NCI-H2227 treated with DMSO at 0.1 percent for 48 hours (cell line): ENCODE measurements at places on chromosomes 1 and 21.

DNA sequence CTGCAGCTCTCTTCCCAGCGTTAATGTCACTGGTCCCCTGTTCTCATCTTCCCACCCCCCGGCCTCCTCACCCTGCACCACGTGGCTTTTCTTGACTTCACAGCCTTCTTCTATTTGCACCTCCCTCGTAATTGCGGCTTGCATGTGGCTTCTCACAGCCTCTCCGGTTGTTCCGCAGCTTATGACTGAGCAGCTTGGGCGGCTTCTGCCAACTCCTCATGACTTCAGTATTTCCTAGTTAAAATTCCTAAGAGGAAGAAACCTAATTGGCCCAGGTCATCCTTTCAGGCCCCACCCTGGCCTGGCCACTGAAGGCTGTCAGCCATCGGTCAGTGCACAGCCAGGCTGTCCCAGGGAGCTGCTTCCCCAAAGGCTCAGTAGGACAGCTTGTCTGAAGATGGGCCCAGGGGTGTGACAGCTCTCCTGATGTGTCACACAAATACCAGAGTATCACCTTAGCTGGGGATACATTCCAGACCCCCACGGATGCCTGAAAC, 8.6 kb upstream of the RERE start:
- DNase-seq, result no peak

DNA sequence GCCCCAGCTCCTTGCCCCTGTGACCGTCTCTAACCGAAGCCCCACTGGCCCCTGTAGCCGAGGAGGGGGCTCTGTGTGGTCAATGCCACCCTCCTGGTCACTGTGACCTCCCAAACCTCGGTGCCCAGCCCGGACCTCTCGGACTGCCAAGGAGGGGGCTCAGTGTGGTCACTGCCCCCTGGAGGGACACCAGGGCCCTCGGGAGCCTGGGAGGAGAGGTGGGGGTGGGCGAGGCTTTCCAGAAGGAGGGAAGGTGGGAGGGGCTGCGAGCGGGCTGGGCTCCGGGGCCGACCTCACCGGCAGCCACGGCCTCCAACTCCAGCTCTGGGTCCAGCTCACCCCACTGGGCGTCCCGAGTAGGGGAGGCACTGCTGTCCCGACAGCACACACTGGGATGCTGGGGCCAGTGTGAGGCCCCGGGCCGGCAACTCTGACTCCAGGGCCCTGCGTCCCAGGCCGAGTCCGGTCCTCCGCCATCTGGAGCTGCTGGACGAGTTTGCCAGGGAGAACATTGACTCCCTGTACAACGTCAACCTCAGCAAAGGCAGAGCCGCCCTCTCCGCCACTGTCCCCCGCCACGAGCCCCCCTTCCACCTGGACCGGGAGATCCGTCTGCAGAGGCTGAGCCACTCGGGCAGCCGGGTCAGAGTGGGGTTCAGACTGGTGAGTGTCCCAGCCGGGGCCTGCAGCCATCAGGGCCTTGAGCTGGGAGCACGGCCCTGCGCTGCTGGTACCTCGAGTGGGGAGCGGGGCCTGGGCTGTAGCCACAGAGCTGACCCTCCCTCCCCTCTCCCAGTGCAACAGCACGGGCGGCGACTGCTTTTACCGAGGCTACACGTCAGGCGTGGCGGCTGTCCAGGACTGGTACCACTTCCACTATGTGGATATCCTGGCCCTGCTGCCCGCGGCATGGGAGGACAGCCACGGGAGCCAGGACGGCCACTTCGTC, 6.4 kb downstream of the SCNN1D start:
- no peak for DNase-seq

GRCh38 chr1:110207831-110208230, 2.3 kb upstream of the KCNC4 start:
- peak; percentile 50 for DNase-seq

DNA sequence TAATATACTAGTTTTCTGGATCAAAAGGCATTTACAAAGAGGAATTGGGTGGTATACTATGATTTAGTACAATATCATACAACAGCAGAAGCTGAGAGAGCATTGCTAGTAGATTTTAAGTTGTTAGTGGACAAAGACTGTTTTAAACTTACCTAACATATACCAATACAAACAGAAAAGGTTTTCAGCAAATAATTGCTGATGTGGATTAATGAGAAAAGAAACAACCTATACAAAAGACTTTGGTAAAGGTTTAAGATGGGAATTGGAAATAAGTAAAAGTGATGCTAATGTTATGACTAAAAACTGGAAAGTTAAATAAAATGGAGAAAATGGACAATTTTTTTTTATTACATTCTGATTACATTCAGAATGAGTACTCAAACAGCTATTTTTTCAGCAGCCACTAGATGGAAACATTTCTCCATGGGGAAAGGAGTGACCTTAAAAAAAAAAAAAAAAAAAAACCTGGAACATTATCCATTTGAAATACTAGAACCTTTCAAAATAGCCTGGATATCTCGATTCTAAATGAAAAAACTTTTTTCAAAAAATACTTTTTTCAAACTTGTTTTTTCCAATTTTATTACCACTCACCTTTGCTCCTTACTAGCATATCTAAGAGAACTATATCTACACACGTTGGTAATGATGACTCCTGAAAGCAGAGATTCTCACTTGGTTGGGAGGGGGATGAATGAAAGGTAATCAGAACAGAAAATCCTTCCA, 55.4 kb downstream of the EPRS1 start:
- DNase-seq, result peak; percentile 68

DNA sequence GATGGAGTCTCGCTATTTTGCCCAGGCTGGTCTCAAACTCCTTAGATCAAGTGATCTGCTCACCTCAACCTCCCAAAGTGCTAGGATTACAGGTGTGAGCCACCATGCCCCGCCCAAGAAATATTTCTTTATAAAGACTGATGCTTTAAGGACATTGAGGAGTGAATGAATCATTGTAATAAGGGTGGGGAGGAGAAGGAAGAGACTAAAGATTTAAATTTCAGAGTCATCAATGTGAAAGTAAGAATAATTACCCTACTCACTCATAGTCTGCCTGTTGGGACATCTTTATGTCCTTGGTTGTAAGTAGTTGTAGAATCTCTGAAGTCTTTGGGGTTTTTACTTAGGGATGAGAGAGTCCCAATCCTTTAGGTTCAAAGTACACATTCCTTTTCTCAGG, 7.3 kb downstream of the KDM1A start:
- DNase-seq, result no peak

DNA sequence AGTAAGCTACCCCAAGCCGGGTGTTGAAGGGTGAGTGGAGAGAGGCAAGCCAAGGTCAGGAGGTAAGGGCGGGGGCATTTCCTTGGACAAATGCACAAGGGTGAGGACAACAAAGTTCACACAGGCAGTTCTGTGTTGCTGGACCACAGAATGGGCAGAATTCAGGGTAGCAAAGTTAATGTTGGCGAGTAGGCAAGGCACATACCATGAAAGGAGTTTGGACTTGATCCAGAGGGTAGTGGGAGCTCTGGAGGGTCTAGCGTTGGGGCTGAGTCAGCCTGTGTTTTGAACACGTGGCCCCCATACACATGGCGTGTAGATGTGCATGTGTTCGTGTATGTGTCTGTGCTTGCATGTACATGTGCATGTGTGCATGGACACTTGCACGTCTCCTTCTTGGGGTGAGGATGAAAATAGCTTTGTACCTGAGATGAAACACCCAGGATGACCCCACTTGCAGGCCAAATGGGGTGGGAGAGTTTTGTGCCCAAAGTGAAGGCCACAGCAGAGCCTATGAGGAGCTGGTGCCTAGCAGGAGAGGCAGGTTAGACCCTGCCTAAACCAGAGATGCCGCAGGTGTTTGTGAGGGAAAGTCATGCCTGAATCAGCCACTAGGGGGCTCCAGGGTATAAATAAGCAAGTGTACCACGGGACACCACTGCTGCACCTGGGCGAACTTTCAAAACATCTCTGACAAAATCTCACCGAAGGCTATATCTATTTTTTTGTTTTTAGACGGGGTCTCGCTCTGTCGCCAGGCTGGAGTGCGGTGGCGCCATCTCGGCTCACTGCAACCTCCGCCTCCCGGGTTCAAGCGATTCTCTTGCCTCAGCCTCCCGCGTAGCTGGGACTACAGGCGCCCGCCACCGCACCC, 21.8 kb downstream of the SLC27A3 start:
- DNase-seq, result no peak

- DNase-seq, result no peak
Observed at GRCh38 chr1:63813829-63814277, 40.0 kb downstream of the ROR1 start.

DNA sequence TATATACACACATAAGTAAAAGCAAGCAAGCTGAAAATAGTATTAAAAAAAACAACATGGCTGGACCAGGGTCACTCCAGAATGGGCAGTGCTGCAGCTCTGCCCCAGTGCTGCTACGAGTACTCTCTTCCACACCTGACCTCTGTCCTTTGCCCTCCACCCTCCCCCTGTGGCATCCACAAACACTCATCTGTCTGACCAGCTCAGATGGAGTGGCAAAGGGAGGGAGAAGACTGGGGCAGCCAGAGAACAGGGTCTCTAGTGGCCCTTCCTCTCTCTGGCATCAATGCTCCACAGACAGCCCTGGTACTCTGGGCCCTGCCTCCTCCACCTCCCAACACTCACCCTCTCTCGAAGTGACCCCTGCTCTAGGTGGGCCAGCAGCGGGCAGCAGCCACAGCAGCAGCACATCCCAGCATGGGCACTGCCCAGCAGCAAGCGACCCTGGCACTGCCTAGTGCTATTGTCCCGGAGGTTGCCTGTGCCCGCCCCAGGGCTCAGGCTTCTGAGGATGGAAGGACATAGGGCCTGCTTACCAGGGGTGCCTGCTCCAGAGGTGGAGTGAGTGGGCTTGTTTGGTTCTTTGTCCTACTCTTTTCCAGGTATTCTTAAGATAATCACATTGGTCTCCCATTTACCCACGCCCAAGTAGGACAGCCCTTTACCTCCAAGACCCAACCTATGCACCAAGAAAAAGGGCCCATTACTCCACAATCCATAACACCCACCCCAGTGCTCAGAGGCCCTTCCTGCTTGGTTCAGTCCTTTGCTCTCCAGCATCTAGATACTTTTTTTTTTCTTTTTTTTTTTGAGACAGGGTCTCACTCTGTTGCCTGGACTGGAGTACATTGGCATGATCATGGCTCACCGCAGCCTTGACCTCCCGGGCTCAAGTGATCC, 6.2 kb downstream of the ARHGEF2 start:
- DNase-seq, result no peak

DNA sequence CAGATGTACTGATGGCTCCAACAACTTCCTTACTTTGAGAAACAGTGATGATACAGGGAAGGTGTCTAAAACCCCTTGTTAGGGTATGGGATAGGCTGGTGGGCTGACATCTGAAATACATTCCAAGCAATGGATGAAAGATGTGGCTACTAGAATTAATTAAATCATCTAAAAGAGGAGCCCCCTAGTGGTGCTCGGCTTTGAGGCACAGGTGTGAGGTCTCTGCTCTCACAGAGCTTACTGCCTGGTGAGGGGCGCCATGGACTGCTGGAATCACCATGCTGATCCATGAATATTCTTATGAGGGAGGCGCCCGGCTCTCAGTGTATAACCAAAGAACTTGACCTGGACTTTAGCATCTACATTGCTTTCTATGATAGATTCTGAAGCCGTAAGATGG, 48.5 kb downstream of the GNG4 start:
- peak; percentile 3 for DNase-seq

- DNase-seq, result no peak
Observed at GRCh38 chr1:19793360-19794046, 6.2 kb downstream of the TMCO4 start.

GRCh38 chr1:25486602-25487001, 55.9 kb downstream of the MACO1 start:
- no peak for DNase-seq

GRCh38 chr1:151581451-151581850, 30.4 kb upstream of the SNX27 start:
- DNase-seq, result no peak

GRCh38 chr1:182998482-182998881, 24.7 kb upstream of the LAMC1 start:
- no peak for DNase-seq

DNA sequence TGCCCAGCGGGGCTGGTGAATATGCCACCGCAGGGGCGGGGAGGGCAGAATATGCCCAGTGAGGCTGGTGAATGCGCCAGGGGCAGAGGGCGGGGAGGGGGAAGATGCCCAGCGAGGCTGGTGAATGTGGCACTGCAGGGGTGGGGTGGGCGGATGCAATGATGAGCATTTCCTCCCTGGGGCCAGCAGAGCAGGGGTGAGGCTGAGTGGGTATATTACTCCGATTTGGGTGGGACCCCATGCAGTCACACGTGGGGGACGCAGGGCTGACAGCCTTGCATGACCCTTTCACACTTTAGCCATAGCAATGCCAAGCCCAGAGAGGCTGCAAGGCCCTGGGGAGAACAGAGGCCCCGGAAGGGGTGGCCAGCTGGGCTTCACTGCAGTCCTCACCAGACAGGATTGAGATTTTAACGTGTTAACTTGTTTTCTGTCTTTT, 9.3 kb upstream of the SLX9 start:
- no peak for DNase-seq
